ENCODE measurements at places on chromosomes 4 and X. TPM values are rescaled to one million over a fixed set of nuclear protein-coding genes. Genes with fewer than 3 reads are reported as not detected.

DNA sequence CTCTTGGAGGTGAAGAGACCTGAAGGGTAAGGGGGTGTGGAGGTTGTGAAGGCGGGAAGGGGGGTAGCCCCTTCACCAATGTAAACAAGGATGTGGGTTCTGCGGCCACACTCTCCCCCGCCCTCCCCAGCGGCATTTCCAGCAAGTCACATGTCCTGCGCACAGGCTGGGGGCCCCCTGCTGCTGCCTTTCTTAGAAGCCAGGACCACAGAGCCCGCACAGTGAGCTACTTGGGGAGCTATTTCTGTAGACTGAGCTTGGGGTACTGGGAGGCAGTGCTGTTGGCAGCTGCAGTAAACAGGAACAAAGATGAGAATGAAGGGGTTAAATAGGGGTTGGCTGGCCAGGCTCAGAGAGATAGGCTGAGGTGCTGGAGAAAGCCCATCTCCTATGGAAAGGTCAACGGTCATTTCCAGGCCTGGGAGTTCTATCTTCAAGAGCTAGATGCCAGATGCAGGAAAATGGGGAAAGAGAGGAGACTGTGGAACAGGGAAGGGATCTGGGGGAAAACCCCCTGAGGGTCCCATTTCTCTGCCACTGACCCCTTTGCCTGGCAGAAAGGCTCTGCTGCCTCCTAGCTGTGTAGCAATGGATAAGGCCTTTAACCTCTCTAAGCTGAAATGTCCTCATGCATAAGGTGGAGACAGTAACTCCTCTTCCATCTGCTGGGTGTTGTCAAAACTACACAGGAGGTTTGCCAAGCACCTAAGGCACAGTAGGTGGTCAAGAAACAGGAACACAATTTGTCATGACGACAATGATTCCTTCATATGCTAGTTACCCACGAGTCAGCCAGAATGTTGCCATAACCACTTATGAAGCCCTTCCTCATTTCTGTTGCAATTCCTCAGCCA is 18.5 kb upstream of the PIM2 start:
- DNase-seq = peak; percentile 89

The ZNF711 gene
- total RNA-seq = 1.9 TPM

The PTCHD1 gene
- 0.22 TPM for total RNA-seq

- DNase-seq = no peak
Observed at GRCh38 chr4:61067381-61067780, 132.7 kb upstream of the ADGRL3 start.

DNA sequence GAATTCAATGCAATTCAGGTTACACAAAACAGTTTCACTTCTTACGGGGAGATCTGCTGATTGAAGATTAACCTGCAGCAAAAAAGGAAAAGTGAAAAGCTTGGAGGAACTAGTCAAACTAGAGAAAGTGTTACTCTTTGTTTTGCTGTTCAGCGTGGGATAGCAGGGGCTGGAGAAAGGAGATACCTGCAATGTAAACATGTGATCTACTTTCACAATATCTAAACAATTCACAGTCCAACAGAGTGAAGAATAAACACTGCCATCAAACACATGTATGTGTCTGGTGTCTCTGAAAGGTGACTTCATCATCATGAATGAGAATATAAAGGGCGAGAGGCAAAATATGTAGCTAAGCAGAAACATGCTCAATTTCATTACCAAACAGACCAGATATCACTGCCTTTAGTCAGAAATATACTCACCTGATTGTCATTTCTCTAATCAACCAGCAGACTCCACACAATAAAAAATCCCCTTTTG is 26.4 kb downstream of the NIPAL1 start:
- DNase-seq = no peak

- DNase-seq = no peak
Observed at GRCh38 chr4:107509615-107510014, 210.4 kb downstream of the PAPSS1 start.

- no peak for DNase-seq
Observed at GRCh38 chr4:106270736-106271135, 45.3 kb downstream of the TBCK start.

GRCh38 chrX:42954880-42955279 is 176.9 kb upstream of the PPP1R2C start:
- DNase-seq = no peak

The MND1 gene
- total RNA-seq = not detected

The EGF gene
- 11.7 TPM for total RNA-seq

DNA sequence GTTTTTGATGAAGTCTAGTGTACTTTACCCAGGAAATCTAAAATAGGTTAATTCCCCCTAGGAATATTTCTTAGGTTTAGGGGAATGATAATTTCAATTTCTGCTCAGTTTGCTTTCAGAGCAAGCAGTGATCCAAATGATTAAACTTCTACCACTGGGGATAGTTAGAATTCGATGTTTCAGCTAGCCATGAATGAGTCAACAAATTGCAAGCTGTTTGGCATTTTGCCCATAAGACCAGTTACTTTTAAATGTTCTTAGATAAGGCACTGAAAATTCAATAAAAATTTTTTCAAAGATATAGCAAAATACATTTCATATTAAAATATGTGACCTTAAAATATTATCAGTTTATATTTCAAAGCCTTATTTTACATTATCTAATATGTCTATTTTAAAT is 993.6 kb downstream of the ARAP2 start:
- no peak for DNase-seq

The CACNA1F gene
- 0.08 TPM for total RNA-seq

GRCh38 chr4:136103616-136104015 is 1428.7 kb downstream of the PCDH18 start:
- no peak for DNase-seq

DNA sequence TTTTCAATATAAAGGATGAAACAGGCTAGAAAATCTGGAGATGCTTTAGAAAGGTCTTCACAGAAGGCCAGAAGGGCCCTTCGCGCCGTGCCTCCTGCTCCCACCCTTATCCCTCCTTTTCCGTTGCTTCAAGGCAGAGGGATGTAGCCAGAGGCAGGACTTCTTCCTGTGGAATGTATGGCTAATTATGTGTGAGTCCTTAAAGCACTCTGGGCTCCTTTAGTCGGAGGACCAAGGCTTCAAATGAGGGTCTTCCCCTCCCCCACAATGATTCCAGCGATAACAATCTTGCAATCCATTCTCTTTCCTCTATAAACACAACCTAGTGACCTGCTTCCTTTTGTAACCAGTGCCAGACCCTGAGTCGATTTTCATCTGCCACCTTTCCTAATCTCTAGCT is 103.5 kb downstream of the GPC3 start:
- DNase-seq = no peak

DNA sequence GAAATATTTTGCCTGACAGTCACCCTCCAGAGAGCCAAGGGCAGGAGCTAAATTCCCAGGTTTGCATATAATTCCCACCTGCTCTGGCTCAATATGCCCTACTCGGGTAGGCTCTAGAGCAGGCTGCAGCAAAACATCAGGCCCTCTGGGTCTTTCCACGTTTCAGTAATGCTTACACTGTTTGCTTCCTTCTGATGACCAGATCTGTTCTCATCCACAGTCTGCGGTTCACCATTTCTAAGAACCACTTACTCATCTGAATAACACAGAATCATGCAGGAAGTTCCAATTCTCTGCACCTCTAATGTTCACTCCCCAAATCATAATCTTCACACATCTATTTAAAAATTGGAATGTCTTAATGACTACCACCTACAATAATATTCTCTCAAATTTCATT is 141.4 kb downstream of the PPP3CA start:
- no peak for DNase-seq

GRCh38 chr4:151458148-151458547 is 49.2 kb downstream of the FHIP1A start:
- no peak for DNase-seq

The SH3BP2 gene
- total RNA-seq = 19.1 TPM

The MAGEB10 gene
- not detected for total RNA-seq

DNA sequence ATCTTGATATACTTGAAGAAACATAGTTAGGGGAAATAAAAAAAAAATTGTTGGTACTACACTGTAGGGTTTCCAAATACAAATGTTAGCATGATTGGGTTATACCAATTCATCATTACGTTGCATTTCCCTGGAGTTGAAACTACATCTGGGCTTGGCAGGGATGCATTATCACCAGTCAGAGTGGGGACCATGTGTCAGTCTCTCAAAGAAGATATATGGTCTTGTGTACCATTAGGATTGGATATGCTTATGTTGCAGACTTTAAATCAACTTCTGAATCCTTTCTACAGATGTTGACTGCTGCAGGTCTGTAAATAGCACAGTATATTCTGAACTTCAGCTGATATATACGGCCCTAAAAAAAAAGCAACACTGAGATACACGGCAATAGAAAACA is 188.5 kb downstream of the SLIT2 start:
- no peak for DNase-seq

The TMPRSS11A gene
- not detected for total RNA-seq

The IL13RA1 gene
- 20.7 TPM for total RNA-seq

GRCh38 chr4:151114338-151114737 is 14.9 kb downstream of the RPS3A start:
- DNase-seq = no peak

- DNase-seq = no peak
Observed at GRCh38 chr4:99529228-99529627, 18.4 kb downstream of the C4orf17 start.

DNA sequence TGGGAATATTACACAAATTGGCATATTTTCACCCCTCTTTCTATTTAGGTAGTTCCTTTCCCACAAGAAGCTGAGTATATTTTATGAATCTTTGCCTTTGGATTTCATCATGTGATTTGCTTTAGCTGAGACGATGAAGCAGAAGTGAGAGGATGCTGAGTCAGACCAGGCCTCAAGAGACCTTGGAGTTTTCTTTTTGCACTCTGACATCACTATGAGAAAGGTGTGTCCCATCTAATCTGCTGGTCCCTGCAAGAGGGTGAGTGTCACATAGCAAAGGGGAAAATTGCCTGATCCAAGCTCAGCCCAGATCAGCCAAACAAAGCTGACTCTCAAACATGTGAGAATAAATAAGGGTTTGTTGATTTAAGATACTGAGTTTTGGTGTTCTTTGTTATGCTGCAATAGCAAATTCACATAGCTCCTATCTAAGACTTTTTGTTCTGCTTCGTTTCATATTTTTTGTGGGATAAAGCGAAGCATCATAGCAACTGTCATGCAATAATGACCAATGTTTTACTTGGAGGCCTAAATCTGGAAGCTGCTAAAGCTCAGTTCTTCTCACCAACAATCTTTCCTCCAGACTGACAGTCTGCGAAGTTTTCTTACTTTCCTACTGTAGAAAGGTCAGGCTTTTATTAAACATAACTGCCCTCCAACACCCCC is 176.9 kb downstream of the PDHA2 start:
- no peak for DNase-seq

DNA sequence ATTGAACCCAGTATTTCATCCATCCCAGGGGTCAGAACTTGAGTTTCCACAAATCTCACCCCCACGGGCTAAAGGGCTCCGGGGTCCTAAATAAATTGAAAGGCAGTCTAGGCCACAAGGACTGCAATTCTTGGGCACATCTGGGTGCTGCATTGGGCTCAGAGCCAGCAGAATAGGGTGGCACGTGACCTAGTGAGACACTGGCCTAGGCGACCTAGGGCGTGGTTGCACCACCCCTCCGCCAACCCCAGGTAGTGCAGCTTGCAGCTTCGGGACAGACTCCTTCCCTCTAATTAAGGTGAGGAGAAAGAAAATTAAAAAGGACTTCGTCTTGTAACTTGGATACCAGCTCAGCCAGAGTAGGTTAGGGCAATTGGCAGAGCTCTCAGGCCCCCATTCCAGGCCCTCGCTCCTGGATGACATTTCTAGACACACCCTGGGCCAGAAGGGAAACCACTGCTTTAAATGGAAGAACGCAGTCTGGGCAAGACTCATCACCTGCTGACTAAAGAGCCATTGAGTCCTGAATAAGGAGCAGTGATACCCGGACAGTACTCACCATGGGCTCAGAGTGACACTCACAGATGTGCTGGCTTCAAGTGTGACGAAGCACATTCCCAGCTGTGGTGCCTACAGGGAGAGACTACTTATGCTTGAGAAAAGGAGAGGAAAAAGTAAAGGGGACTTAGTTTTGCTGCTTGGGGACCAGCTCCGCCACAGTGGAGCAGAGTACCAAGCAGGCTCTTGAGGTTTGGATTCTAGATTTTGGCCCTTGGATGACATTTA is 735.4 kb downstream of the FSTL5 start:
- no peak for DNase-seq

The PPP1R2C gene
- not detected for total RNA-seq

DNA sequence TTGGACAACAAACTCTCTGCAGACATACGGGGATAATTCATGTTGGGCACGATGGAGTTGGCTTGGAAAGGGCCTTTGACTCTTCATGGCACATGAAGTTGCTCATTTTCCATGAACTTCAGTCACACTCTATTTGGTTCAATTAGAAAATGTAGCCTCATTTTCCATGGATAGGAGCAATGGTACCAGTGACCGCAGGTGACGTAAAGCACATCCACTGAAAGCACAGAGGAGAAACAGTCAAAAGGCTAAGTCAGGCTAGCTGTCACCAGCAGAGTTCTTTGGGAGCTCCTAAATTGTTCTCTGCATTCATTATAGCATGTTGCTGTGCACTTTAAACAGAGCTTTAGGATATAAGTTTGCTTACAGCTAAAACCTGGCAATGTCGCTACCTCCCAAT is 39.9 kb upstream of the MAP3K15 start:
- peak; percentile 4 for DNase-seq

The HMGB3 gene
- total RNA-seq = 8.9 TPM

DNA sequence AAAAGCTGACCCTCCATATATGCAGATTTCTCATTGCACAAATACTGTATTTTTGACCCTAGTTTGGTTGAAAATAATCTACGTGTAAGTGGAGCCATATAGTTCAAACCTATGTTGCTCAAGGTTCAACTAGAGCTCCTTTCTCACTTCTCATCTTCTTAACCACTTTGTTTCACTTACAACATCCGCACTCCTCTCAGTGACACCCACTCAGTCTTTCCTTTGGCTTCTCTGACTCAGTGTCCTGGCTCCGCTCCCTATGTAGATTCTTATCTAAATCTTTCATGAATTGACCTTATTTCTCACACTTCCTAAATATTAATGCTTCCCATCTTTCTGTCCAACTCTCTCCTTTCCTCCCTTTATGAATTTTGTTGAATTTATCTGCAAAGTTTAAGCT is 32.9 kb upstream of the DKK2 start:
- DNase-seq = no peak

Data from cardiac septum (tissue), 1 donor.